Temporal lobe (tissue), 4 donors: ENCODE measurements at places on chromosomes 4 and X. TPM values are rescaled to one million over a fixed set of nuclear protein-coding genes. Genes with fewer than 3 reads are reported as not detected.

Gene POU3F4
- total RNA-seq = 11.1 TPM

Gene MAGEA2B
- total RNA-seq = not detected

Gene LRAT
- under 0.01 TPM for total RNA-seq

Gene NMU
- 1.7 TPM for total RNA-seq

Gene CNGA1
- 0.25 TPM for total RNA-seq

Gene XAGE1A
- not detected for total RNA-seq

Gene PLA2G12A
- 20.4 TPM for total RNA-seq

Gene DGAT2L6
- not detected for total RNA-seq

Gene TET2
- total RNA-seq = 29.5 TPM

Gene LAP3
- 34.4 TPM for total RNA-seq

Gene GRIA3
- 57.3 TPM for total RNA-seq

Gene UFSP2
- 32.9 TPM for total RNA-seq

Gene MSX1
- total RNA-seq = 2.2 TPM

Gene SOD3
- under 0.01 TPM for total RNA-seq
